GM12878 (cell line): ENCODE measurements at places on chromosomes 16 and 17. TPM values are rescaled to one million over a fixed set of nuclear protein-coding genes. Genes with fewer than 3 reads are reported as not detected.

GRCh38 chr17:60345233-60345632, 46.7 kb downstream of the USP32 start:
- H3K27ac ChIP-seq, result no peak overlapping the region
- no peaks in the 10 kb centered on the region for H3K27me3 ChIP-seq
- peaks cover 2% of the 10 kb centered on the region for H3K36me3 ChIP-seq

- H3K4me1 ChIP-seq, result no peaks in the 10 kb centered on the region
- peaks cover 8% of the 10 kb centered on the region; the same call in 1 of the 2 replicates for H3K36me3 ChIP-seq
- peak overlapping the region; percentile 58 for H3K27ac ChIP-seq
- H3K27me3 ChIP-seq, result no peaks in the 10 kb centered on the region
These were observed 52.1 kb downstream of the KLHDC4 start for GRCh38 chr16:87713451-87714229.

DNA sequence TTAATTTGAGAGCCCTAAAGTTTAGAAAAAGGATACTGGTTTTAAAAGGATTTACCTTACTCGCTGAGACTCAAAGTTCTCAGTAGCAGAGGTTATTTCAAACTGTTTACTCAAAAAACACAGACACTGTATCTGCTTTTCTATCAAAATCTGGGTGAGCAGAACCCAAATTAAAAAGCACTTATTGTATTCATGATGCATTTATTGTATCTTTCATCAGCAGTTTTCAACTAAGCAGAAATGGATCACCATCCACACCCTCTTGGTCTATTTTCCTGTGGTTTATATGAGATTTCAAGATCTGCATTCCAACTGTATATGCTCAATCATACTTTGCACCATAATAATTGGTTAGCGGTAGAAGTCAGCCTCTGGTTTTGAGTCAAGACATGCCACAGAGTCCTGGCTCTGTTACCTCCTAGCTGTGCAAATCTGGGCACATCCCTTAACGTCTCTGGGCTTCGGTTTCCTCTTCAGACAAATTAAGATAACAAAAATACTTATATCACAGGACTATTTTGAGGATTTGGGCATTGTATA, 109.5 kb downstream of the ASIC2 start:
- no peak overlapping the region for H3K27ac ChIP-seq
- H3K4me3 ChIP-seq, result no peak overlapping the region
- no peak for DNase-seq
- H3K36me3 ChIP-seq, result no peaks in the 10 kb centered on the region

GCGR gene
- total RNA-seq, result not detected in 2 replicates

DNA sequence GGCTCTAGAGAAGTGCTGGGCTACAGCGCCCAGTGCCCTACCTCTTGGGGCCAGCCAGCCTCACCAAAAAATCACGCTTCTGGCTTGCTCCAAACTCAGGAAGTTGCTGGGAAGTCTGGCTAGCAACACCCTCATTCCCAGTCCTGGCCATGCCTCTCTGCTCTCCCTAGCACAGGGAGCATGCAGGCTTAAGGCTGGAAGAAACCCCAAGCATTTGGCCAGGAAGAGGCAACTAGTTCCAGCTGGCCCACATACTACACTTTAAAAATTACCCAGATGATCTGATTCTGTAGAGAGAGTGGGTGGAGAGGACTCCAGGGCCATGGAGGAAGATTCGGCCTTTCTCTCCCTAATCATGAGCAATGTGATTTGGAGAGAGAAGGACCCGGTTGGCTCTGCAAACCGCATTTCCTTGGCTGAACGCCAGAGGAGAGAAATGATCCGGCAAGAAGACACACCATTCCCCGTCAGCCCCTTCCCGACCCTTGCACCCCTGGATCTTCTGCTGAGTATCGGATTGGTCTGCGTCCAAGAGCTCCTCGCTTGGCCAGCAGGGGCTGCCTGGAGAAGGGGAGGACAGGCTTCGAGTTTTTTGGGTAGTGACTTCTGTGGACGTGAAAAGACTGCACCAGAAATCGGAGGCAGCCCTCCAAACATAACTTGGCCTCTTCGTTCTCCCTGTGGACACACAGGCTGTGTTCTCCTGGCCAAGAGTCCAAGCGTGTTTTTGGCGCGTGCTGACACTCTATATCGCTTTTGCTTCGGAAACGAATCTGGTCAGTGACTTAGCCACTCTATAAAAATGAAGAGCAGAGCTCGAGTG, 406.3 kb downstream of the WWOX start:
- H3K36me3 ChIP-seq, result no peaks in the 10 kb centered on the region
- no peaks in the 10 kb centered on the region for H3K27me3 ChIP-seq
- DNase-seq, result no peak
- H3K4me1 ChIP-seq, result peaks cover 3% of the 10 kb centered on the region
- H3K27ac ChIP-seq, result no peak overlapping the region

KRT33A gene
- total RNA-seq, result not detected in 2 replicates

TMED6 gene
- total RNA-seq, result 0.48 and 1.7 TPM in 2 replicates

DNA sequence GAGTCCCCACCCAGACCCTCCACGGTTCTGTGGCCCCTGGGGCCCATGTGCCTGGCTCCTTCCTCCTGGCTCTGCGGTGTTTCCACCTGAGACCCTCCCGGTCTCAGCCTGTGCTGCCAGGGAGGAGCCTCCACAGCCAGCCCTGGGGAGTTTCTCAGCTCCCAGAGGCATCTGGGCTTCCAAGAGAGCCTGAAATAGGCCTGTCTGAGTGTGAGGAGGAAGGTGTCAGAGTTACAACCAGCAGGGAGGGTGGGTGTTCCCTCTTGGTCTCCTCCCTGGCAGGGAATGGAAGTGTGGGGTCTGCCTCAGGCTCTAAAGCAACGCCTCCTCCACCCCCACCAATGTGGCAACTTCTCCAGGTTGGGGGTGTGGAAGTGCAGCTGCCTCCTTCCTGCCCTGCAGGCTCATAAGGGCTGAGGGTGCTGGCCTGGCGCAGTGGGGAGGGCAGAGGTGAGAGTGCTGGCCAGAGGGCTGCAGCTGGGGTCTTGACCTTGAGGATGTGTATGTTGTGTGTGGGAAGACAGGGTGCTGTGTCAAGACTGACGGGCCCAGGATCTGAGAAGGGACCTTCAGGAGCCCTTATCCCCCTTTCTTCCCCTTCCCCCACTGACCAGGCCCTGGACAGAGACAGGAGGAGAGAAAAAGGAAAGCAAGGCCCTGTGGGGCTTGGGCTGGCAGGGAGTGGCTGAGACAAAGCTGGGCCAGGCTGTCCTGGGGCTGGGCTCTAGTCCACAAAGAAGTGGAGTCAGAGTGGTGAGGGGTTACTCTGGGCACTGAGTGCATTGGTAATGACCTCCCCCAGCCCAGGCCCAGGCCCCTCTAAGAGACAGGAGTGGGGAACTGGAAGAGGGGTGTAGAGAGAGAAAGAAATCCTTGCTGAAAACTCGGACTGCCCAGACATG, 2.4 kb downstream of the CYGB start:
- H3K36me3 ChIP-seq, result no peaks in the 10 kb centered on the region
- H3K4me1 ChIP-seq, result no peaks in the 10 kb centered on the region
- no peak for DNase-seq
- H3K4me3 ChIP-seq, result no peak overlapping the region
- peaks cover 5% of the 10 kb centered on the region for H3K27me3 ChIP-seq

GRCh38 chr17:7046127-7046724, 2.3 kb upstream of the SLC16A11 start:
- peaks cover 17% of the 10 kb centered on the region for H3K4me1 ChIP-seq
- H3K27ac ChIP-seq, result peak overlapping the region; percentile 5; the same call in 1 of the 2 replicates
- no peaks in the 10 kb centered on the region for H3K36me3 ChIP-seq
- no peaks in the 10 kb centered on the region; the same call in 1 of the 2 replicates for H3K27me3 ChIP-seq
- DNase-seq, result no peak

DNA sequence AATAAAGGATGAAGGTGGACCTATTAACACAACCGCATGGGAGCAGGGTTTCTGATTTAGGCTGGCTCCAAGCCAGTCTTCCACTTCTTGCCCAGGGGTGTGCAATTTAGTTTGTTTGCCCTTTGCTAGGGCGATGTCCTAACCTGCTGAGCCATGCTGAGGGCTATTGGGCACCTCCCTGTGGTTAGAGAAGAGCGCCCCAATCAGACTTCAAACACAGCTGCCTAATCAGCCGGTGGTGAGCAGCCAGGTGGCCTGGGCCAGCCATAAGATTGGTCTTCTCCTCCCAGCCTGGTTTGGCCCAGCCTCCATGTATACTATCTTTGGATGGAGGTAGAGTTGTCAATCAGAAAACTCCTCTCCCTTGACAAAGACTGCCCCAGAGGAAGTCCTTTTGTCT, 15.7 kb downstream of the TMEM94 start:
- no peak overlapping the region for H3K4me3 ChIP-seq
- H3K27ac ChIP-seq, result no peak overlapping the region
- peaks cover 6% of the 10 kb centered on the region for H3K36me3 ChIP-seq
- no peaks in the 10 kb centered on the region for H3K4me1 ChIP-seq
- no peak for DNase-seq
- H3K27me3 ChIP-seq, result no peaks in the 10 kb centered on the region
